Cardiac septum (tissue), 1 donor: ENCODE measurements at places on chromosomes 6 and 20. TPM values are rescaled to one million over a fixed set of nuclear protein-coding genes. Genes with fewer than 3 reads are reported as not detected.

ENPP5 gene
- 2.9 TPM for total RNA-seq

- no peak for DNase-seq
These were observed 7.9 kb upstream of the FAM210B start for GRCh38 chr20:56350842-56351241.

DNA sequence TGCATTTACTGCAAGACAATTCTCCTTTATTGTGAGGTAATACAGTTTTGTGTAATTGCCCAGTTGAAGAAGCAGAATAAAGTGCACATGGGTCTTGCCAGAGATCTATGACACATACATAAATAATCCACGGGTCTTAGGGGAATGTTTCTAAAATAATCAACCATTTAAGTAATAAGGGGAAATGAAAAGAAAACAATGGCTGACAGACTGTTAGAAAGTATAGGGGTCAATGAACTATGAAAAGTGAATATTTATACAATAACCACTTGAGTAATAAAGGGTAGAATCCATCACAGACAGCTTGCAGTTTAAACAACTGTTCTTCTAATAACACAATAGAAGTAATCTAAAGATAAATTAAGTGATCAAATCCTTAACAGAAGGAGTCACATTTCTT is 477.2 kb downstream of the EYS start:
- no peak for DNase-seq

ARMH2 gene
- total RNA-seq: not detected

DNA sequence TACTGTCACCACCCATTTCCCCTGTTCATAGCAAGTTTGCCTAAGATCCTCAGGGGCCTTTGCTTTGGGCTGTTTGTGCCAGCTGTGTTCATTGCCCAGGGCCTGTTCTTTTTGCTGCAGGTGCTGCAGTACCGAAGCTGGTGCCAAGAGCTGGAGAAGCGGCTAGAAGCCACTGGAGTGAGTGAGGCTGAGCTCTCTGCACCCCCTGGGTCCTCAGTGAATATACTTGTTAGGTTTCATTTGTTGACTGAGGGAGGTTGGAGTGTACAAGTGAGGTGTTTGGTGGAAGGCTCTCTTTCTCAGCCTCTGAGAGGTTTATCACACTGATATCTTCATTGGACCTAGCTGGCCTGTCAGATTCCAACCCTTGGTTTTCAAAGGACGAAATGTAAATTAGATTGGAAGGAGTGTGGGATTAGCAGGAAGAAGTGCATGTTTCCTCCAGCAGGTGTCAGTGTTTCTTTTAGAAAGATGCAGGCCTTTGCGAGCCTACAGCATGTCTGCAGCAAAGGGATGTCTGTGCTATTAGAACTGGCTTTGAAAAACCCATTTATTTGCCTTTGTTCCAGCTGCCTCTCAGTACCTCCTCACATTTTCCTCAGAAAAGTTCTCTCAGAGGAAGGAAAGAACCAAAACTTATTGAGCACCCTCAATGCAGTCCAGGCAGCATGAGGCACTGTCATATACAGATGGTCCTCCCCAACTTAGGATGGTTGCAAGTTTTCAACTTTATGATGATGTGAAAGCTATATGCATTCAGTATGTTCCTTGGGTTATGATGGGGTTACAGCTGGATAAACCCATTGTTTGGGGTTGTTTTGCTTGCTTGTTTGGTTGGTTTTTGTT is 8.3 kb downstream of the CEP250 start:
- no peak for DNase-seq
